Muscle of leg (tissue), 16 donors: ENCODE measurements at places on chromosomes 3 and 15. TPM values are rescaled to one million over a fixed set of nuclear protein-coding genes. Genes with fewer than 3 reads are reported as not detected.

The SH2D7 gene
- polyA plus RNA-seq = 0.12 TPM

The CHRD gene
- polyA plus RNA-seq = 18.4 TPM

The IQCF5 gene
- not detected for polyA plus RNA-seq

The FMN1 gene
- polyA plus RNA-seq = 1.3 TPM

The CRYGS gene
- polyA plus RNA-seq = 4.3 TPM
